Activated CD4-positive, CD25-positive, alpha-beta regulatory T cell (primary cell): ENCODE measurements at places on chromosomes 2 and 18.

- DNase-seq, result no peak
Measured at GRCh38 chr2:55550368-55551102, 31.0 kb downstream of the CFAP36 start.

GRCh38 chr2:77086051-77086450 lies 436.1 kb downstream of the LRRTM4 start:
- no peak for DNase-seq

- DNase-seq, result no peak
Measured at GRCh38 chr2:190571686-190572085, 37.2 kb upstream of the NEMP2 start.

- DNase-seq, result no peak
Measured at GRCh38 chr2:54353216-54353615, 97.2 kb upstream of the TSPYL6 start.

- no peak for DNase-seq
Measured at GRCh38 chr2:120797421-120798221, 62.0 kb downstream of the GLI2 start.

GRCh38 chr18:42155024-42155423 lies 200.0 kb downstream of the PIK3C3 start:
- DNase-seq, result no peak

DNA sequence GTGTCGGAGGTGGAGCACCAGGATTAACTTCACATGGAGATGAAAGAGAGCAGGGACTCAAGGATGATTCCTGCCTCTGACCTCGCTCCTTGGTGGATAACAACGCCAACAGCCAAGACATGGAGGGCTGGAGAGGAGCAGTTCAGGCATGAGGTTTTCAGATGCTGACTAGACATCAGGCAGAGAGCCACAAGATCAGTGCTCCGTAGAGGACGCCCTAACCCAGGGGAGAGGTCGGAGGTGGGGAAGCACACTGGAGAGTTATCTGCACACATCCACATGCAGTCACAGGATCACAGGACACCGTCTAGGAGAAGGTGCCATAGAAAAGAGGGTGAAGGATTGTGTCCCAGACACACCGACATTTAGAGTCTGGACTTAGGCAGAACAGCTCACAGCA lies 344.3 kb downstream of the EIPR1 start:
- no peak for DNase-seq

- no peak for DNase-seq
Measured at GRCh38 chr2:187461294-187462261, 13.5 kb upstream of the CALCRL start.

DNA sequence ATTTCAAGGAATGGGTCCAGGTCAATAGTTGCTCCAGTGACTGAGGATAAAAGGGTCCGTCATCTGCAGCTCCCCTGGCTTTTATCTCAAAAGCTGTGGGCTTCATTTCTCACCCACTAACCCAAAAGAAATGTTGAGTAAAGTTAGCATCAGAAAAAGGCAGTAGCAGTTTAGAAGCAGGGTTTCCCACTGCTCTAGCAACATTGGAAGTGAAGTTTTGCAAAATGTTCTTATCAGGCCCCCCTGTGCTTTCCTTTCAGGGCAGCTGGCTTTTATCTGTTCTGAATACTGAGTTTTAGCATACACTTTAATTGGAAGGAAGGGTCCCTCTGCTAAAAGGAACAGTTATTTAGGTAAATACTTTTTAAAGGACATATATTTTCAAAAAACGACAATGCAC lies 296.2 kb upstream of the RAB12 start:
- no peak for DNase-seq

DNA sequence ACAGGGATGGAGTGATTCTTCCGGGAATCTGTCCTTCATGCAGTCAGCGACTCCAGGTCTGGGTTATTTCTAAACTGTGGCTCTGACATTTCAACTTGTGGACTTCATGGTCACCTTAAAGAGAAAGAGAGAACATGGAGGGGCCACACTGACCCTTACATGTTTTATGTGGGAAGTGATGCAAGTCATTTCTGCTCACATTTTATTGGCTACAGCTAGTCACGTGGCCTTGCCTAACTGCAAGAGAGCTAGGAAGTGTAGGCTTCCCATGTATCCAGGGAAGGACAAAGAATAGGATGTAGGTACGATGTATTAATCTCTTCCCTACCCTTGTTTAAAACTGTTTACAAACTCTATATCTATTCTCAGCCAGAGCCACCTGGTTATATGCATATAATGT lies 30.3 kb upstream of the AFTPH start:
- no peak for DNase-seq
